ENCODE measurements at places on chromosomes 4 and X. TPM values are rescaled to one million over a fixed set of nuclear protein-coding genes. Genes with fewer than 3 reads are reported as not detected.

IQCM gene
- not detected for total RNA-seq

IL21 gene
- not detected for total RNA-seq

MTM1 gene
- 5.0 TPM for total RNA-seq

CYBB gene
- 0.02 TPM for total RNA-seq

DKC1 gene
- total RNA-seq: 158 TPM

RBPJ gene
- total RNA-seq: 15.3 TPM

ARX gene
- total RNA-seq: 0.38 TPM

ASIC5 gene
- total RNA-seq: not detected

SLC49A3 gene
- total RNA-seq: 0.09 TPM

SMIM43 gene
- total RNA-seq: 0.21 TPM

CWH43 gene
- total RNA-seq: not detected

PRDM8 gene
- 0.21 TPM for total RNA-seq

GLRB gene
- total RNA-seq: 0.96 TPM

PRR32 gene
- not detected for total RNA-seq

GPR119 gene
- not detected for total RNA-seq

GPRASP2 gene
- total RNA-seq: 7.8 TPM

ARHGAP36 gene
- total RNA-seq: not detected

IL1RAPL2 gene
- total RNA-seq: not detected

KIAA1210 gene
- not detected for total RNA-seq

SH3RF1 gene
- 8.5 TPM for total RNA-seq

RHOXF2 gene
- total RNA-seq: not detected

PAGE5 gene
- total RNA-seq: not detected

CENPVL3 gene
- 0.17 TPM for total RNA-seq

H2BW2 gene
- total RNA-seq: not detected

CT47C1 gene
- not detected for total RNA-seq

SLC16A2 gene
- total RNA-seq: 17.8 TPM

LRCH2 gene
- total RNA-seq: 0.02 TPM

DMRTC1B gene
- total RNA-seq: not detected

ATOH1 gene
- total RNA-seq: not detected

USP27X gene
- total RNA-seq: 4.1 TPM

ARHGEF9 gene
- 5.6 TPM for total RNA-seq

GPR82 gene
- not detected for total RNA-seq

TSPAN6 gene
- total RNA-seq: 41.5 TPM

SATL1 gene
- total RNA-seq: not detected

FGF16 gene
- not detected for total RNA-seq

KLHL13 gene
- total RNA-seq: 0.29 TPM

SCML1 gene
- 6.4 TPM for total RNA-seq

TMEM271 gene
- not detected for total RNA-seq

EDA gene
- total RNA-seq: 0.60 TPM

GRIA3 gene
- not detected for total RNA-seq

L1CAM gene
- 22.0 TPM for total RNA-seq

AMMECR1 gene
- total RNA-seq: 7.7 TPM

TACR3 gene
- not detected for total RNA-seq

KCND1 gene
- 1.1 TPM for total RNA-seq

SLC34A2 gene
- not detected for total RNA-seq

MAGEC3 gene
- total RNA-seq: not detected

All from A549 treated with Hydrocortisone at 1 μM for 4 hours (cell line).